IMR-90 (cell line): ENCODE measurements at places on chromosomes 4 and X. TPM values are rescaled to one million over a fixed set of nuclear protein-coding genes. Genes with fewer than 3 reads are reported as not detected.

- DNase-seq: no peak
These were observed 695.7 kb upstream of the GALNTL6 start for GRCh38 chr4:171117457-171117856.

- DNase-seq: peak; percentile 52
These were observed 1500.0 kb downstream of the STIM2 start for GRCh38 chr4:28360681-28361080.

DNA sequence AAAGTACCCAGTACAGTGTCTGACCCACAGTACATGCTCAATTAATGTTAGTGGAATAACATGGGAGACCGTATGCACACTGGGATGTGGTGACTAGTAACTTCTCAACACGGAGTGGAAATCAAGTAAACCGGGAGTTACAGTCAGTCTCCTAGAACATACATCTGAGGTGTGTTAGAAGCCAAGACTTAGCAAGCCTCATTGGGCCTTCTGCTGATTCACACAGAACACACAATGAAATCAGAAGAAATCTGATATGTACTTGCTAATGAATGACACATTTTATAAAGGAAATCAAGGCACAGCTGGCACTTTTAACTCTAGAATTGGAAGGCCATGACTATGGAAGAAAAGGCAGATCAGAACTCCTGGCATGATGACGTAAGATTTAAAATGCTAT, 13.0 kb downstream of the TRAPPC2 start:
- DNase-seq: peak; percentile 46

DNA sequence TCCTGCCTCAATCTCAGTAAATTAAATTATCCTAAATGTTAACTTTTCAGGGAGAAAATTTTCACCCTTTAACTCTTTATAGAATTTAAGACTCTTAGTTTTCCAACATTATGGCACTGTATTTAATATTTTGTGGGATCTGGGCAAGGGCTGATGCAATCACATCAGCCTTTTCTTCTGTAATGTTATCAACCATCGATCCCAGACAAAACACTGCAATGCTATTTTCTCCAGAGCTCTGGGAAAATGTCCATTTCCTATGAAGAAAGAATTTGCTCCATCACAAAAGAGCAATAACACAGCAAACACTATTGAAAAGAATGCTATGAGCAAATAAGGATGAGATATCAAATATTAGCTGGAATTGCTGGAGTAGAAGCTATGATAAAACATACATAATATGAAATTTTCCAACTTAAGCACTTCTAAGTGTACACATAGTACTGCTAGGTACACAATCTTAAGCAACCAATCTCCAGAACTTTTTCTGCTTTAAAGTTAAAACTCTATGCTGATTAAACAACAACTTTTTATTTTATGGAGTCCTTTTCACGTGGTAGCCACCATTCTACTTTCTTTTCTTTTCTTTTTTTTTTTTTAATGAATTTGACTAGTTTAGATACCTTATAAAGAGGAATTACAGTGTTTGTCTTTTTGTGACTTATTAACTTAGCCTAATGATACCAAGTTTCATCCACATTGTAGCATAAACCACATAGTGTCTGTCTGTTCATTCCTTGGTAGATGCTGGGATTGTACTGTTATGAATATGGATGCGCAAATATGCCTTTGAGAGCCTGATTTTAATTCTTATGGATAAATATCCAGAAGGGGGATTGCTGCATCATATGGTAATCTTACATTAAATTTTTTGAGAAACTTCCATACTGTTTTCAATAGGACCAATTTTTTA, 43.6 kb downstream of the UGT2A3 start:
- no peak for DNase-seq

- DNase-seq: peak; percentile 9
These were observed 4.3 kb upstream of the TSPAN5 start for GRCh38 chr4:98662626-98663225.

F11 gene
- total RNA-seq: not detected in 2 replicates
